Stimulated activated naive B cell treated with anti-CD40 and anti-IgM and Interleukin-4, amounts not matched to agents 10 μg/mL and 1 μg/mL and 100 μg/mL, for 72 hours (primary cell): ENCODE measurements at places on chromosomes 7 and 10.

DNA sequence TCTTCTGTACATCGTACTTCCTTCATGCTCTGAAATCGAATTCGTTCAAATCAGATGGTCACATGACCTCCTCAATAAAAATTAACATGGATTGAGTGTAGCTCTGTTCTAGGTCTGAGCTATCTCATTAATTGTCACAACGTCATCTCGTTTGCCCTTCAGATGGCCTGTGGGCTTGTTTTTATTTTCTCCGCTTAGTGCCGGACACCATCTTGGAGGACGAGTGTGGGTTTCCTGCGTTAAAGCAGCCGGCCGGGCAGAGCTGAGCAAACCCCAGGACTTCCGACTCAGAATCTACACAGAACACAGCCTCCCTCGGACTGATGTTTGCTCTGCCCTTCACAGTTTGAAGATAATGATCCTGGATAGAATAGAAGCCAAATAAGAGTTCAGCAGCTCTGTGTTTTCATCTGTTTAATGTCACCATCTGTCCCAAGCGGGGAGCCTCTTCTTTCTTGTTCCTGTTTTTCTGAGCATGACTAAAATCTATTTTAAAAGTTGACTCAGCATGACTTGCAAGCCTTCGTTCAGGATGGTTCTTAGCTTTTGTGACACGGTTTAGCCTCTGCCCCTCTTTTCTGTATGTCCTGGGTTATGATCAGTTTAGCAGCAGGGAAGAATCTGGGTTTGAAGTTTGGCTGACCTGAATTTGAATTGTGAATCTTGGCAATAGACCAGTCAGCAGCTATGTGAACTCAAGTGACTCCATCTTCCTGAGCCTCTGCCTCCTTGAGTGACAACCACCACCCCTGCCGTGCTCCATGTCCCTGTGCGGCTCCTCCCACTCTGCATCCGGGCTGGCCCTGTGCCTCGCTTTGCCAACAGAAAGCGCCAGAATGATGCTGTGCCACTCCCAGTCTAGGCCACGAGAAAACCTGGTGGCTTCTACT lies 30.6 kb upstream of the GALNTL5 start:
- peak; percentile 20 for DNase-seq

- DNase-seq, result no peak
These were observed 290.9 kb upstream of the NFE2L3 start for GRCh38 chr7:25861164-25861496.

- DNase-seq, result no peak
These were observed 430.7 kb downstream of the PARD3 start for GRCh38 chr10:34384372-34384771.

- DNase-seq, result no peak
These were observed 17.7 kb upstream of the C10orf67 start for GRCh38 chr10:23362069-23362830.

- no peak for DNase-seq
These were observed 12.6 kb downstream of the HPS1 start for GRCh38 chr10:98433881-98434732.

DNA sequence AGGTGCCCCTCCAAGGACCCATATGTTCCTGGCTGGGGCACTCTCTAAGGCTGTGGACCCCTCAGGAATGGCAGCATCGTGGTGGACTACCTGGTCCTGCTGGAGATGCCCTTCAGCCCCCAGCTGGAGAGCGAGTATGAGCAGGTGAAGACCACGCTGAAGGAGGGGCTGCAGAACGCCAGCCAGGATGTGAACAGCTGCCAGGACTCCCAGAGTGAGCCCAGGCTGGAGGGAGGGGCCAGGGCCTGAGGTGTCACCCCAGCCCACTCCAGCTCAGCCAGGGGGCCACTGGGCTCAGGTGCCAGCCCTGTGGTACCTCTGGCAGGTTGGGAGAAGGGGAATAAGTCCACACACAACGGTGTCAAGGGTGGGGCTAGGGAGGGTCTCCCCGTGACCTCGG lies 4.7 kb upstream of the MUC12 start:
- no peak for DNase-seq

DNA sequence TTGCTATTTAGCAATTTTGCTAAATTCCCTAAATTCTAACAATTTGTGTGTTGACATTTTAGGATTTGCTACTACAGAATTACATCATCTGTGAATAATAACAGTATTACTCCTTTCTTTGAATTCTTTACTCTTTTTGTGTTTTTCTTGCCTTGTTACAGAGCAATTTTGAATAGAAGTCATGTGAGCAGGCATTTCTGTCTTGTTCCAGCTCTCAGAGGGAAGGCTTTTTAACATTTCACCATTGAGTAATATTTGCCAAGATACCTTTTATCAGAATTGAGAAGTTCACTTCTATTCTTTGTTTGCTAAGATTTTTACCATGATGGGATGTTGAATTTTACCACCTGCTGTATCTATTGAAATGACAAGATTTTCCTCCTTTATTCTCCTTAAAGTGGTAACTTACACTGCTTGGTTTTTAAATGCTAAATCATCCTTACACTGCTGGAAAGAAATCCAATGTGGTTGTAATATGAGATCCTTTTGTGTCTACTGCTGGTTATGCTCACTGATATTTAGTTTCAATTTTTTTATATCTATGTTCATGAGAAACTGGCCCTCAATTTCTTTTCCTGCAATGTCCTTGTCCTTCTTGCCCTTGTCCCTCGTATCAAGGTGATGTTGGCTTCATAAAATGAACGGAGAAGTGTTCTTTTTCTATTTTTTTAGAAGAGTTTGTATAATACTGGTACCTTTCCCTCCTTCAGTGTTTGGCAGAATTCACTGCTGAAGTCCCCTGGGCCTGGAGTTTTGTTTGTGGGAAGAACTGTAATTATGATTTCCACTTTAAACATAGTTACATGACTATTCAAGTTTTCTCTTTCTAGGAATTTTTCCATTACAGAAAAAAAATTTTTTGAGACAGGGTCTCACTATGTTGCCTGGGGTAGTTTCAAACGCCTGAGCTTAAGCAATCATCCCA lies 50.3 kb upstream of the ATP6V0A4 start:
- no peak for DNase-seq

GRCh38 chr10:131249238-131249954 lies 62.1 kb downstream of the TCERG1L start:
- no peak for DNase-seq

DNA sequence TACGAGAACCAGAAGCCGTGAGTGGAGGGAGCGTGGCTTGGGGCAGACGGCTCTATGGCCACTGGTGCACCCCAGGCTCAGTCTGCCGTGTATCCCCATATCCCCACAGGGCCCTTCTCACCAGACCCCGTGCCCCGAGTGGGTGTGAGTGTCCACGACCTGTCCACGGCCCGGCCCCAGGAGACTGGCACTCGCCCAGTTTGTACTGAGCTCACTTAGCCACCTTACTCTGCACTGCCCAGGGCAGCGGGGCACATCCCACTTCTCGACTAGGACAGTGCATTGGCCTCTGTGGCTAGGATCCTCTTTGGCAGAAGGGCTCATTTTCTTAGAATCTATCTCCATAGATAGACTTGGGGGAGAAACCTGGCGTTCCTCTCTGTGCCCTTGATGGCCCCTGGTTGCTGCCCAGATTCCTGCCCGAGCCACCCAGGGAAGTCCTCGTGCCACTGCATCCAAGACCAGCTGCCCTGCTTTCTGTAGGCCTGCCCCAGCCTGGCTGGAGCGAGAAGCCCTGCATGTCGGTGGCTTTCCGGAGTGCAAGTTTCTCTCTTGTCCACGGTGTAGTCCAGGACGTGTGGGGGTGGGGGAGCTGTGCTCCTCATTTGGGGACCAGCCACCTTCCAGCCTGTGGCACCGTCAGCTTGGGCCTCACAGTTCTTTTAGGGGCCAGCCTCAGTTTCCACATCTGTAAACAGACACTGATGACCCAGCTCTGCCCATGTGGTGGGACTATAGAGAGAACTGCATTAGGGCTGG lies 11.9 kb downstream of the TMEM120A start:
- DNase-seq, result no peak

DNA sequence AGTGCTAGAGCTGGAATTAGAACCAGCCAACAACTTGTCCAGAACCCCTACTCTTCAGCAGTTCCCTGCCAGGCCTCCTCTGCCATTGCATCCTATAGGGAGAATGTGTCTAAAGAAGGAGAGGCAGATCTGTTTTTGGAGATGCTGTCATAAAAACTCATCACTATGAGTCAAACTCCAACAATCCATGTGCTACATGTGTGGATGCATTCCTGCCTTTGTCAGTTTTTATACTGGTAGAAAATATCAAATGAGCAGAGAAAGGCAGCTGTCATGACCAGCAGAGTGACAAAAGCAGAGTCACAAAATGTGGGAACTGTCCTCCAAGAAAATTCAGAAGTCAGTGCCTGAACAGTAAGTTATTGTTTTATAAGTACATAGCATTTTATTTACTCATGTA lies 93.0 kb downstream of the ABLIM1 start:
- DNase-seq, result no peak

- no peak for DNase-seq
These were observed 46.4 kb downstream of the KMT2E start for GRCh38 chr7:105060437-105060836.

DNA sequence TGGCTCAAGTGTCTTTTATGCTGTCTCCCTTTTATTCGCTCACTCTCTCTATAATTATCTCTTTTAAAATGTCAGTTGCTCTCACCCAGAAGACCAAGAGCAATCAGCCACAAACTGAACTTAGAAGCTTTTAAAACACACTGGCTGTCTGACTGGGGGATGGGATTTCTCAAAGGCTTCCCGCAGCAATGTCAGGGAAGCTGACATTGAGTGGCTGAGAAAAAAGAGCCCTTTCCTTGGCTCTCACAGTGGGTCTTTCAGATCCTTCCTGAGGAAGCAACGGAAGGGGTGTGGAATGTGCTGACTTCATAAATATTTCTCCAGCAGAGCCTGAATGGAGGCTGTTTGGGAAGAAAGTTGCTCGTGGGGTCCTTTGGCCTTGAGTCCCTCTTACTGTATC lies 445.7 kb upstream of the C7orf33 start:
- no peak for DNase-seq

- peak; percentile 35 for DNase-seq
These were observed 216.5 kb upstream of the MKLN1 start for GRCh38 chr7:131111081-131111576.

DNA sequence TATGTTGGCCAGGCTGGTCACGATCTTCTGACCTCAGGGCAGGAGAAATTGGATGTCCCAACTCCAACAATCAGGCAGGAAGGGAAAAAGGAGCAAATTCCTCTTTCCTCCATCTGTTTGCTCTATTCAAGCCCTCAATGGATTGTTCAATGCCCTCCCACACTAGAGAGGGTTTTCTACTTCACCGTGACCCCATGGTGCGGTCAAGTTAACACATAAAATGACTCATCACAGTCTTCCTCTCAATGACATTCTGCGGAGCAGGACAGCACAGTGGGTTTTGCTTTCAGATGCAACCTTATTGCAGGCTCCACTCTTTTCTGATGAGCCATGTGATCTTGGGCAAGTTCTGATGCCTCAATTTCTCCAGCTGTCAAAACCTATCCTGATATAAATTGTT lies 364.9 kb downstream of the ANKRD30A start:
- no peak for DNase-seq

DNA sequence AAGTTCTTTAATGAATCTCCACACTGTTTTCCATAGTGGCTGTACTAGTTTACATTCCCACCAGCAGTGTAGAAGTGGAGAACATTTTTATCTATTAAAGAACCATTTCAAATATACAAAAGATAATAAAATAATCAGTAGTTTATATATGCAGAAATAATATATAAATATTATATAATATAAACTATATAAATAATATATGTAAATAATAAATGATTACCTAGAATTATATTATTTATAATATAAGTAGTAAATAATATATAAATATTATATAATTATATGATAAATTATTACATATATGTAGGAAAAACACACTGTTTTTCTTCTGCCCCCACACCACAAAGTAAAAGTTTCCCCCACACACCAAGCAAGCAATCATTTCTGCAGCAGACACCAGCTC lies 83.5 kb upstream of the NEUROD6 start:
- no peak for DNase-seq

GRCh38 chr10:88672041-88672440 lies 7.8 kb downstream of the LIPF start:
- DNase-seq, result no peak

DNA sequence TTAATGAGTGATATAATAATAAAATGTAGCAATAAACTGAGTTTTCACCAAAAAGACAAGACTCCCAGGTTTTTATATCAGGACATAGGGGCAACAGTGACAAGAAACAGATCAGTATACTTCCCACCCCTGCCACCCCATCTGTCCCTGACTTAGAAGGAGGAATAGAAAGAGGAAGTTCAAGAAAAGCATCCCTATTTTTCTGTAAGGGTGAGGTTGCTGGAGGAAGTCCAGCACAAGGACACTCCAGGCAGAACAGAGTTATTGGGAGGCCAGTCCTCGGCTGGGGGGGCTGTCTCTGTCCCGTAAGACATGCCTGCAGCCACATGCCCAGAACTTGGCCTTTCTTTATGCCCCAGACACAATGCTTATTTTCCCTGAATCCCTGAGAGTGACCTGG lies 16.5 kb upstream of the TLX1 start:
- DNase-seq, result no peak

- no peak for DNase-seq
These were observed 14.4 kb downstream of the POT1 start for GRCh38 chr7:124915242-124915641.

GRCh38 chr7:13560441-13560840 lies 429.0 kb downstream of the ETV1 start:
- no peak for DNase-seq

DNA sequence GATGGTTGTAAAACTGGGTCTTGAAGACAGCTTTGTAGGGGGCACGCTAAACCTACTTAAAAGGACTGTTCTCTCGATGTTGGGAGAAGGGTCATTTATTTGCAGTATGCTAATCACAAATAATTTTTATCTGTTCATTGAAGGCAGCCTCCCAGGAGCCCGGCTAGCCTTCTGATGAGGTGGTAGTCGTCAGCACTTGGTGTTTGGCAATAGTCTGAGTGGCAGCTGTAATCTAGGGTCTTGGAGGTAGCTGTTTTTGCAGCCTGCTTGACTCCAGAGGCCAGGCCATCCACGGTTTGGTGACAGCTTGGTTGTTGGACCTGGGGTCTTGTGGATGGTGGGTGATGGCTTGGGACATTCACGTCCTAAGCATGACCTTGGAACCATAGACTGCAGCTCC lies 2.2 kb downstream of the GTF2IRD1 start:
- DNase-seq, result no peak

GRCh38 chr7:112635742-112636141 lies 154.5 kb downstream of the TMEM168 start:
- no peak for DNase-seq

- no peak for DNase-seq
These were observed 831.0 kb downstream of the NXPH1 start for GRCh38 chr7:9264395-9264794.

- DNase-seq, result no peak
These were observed 115.7 kb upstream of the CACNA2D1 start for GRCh38 chr7:82559193-82559805.

GRCh38 chr10:54854389-54854788 lies 53.4 kb upstream of the PCDH15 start:
- no peak for DNase-seq

GRCh38 chr7:157876469-157877285 lies 539.9 kb downstream of the DNAJB6 start:
- no peak for DNase-seq

GRCh38 chr7:29771081-29771816 lies 35.1 kb upstream of the WIPF3 start:
- no peak for DNase-seq
